ENCODE measurements at places on chromosomes 13 and 19.

DNA sequence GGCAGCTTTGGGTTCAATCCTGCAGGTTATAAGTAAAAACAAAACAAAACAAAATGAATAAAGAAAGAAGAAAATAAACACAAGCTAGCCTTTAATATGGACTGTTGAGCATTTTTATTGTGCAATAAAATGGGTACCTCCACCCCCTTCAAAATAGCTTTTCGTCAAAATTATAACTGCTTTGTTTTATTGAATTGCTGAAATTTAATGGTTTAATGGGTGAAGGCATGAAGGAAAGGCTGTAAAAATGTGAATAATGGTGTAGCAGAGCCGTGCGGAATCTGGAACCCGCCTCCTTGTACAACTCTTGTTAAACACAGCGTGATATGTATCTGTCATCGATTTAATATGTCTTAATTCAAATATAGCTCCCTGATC lies 2.2 kb upstream of the ZIC5 start:
- DNase-seq, result no peak

DNA sequence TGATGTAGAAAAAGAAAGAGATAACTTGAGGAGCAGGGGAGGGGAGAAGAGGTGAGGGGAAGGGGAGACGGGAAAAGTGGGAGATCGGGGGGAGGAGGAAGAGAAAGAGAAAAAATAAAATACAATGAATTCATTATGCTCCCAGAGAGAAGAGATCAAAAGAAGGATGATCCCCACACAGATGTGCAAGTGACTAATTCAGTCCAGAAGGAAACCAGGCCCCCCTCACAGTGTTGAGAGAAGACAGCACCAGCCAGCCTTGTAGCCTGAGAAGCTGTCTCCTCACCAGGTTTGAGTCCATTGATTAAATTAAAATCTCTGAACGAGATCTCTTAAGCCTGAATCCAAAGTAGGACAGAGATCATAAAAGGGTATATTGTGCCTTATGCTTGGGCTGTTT lies 333.7 kb upstream of the NBEA start:
- DNase-seq, result no peak

DNA sequence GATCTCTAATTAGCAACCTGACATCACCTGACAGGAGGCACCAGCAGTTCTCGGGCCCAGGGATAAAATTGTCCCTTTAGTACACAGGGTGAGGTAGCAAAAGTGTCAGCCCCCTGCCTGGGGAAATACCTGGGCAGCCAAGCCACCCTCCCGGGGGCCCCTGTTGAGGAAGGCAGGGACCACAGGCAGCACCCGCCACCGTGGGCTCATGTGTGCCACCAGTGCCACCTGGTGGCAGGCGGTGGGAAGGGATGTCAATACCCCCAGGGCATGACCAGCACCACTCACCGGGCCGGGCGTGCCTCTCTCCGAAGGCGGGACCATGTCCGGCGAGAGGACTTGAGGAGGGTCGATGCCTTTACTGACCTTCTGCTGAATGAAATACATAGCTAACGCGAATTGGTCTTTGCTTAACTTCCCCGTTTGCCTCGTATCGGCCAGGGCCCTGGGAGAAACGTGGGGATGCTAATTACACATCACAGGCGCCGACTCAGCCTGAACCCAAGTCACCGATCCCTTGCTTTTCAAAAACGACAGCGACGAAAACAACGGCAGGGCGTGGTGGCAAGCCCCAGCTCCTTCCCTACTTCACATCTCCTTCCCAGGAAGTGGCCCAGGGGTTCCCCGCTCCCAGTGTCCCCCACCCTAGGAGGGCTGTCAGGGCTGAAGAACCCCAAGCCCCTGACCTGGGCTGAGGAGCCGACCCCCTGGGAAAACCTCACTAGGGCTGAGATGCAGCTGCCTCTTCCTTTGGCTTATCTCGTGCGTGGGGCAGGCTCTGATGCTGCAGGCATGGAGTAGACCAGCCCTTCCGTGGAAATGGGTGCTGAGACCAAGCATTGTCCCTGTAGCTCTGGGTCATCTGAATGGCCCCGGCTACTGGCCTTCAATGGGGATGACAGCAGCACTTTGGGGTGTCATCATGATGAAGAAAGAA lies 53.8 kb downstream of the EPS15L1 start:
- DNase-seq, result peak; percentile 66

DNA sequence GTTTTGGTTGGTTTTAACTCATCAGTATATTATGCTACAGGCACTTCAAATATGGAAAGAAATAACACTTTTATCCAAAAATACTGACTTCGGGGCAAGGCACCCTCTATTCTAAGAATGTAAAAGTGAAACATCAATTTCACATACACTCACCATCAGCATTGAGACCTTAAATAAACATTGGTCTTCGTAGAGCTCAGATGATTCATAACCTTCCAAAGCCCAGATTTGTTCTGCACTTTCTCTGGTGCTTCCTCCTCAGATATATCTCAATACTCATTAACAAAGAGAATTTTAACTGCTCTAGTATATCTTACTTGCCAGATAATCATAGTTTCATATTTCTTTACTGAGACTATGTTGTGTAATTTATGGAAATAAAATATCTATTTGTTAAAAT lies 794.3 kb downstream of the LIG4 start:
- no peak for DNase-seq

GRCh38 chr19:14023404-14024235 lies 4.3 kb upstream of the RLN3 start:
- no peak for DNase-seq

DNA sequence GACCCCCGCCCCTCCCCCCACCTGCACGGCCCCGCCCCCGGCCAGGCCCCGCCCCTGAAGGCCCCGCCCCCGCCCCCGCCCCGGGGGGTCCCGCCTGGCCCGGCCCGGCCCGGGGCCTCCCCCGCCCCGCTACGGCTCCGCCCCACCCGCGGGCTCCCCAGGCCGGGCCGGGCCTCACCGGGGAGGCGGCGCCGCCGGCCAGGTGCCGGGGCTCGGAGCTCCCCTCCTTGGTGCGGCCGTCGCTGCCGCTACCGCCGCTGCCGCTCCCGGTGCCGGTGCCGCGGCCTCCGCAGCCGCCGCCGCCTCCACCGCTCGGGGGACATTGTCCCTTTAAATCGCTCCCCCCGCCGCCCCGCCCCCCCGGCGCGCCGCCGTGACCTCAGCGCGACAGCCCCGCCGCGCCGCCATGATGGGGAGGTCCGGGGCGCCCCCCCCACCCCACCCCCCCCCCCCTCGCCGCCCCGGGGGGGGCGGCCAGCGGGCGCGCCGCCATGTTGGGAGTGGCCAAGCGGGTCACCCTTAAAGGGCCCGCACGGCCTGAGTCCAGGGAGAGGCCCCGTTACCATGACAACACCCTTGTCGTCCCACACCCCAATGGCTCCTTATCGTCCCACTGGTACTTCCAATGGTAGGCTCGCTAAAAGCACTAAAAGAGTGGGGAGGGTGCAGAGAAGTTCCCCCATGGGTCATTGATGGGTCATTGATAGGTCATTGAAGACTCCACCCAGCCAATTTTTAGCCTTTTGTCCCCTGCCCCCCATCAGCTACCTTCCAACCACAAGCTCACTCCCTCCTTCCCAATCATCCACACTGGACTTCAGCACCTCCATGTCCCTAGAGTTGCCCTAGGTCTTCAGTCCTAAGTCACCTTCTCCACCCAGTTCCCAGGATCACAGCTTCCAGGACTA lies at the start of gene WIZ:
Gene WIZ (minus strand): TSS at position 337 of the 908 bp plus-strand sequence. CDS start 1,649 bp downstream, outside the sequence.
- DNase-seq, result peak; percentile 84

- DNase-seq, result no peak
Measured at GRCh38 chr19:48461651-48461981, 6.2 kb downstream of the KCNJ14 start.

DNA sequence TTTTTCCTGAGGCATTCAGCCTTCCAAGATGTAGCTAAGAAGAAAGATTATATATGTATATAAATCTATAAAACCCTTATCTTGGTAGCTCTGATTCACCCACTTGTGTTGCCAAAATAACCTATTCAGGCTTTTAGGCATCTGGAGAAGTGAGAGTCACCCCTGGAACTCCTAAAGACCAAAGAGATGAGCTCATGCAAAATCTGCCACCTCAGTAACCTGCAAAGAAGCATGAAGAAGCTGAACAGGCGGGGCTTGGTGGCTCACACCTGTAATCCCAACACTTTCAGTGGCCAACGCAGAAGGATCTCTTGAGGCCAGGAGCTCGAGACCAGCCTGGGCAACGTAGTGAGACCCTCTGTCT lies 393.7 kb downstream of the FOXO1 start:
- DNase-seq, result no peak

GRCh38 chr13:20359335-20359734 lies 127.2 kb upstream of the GJB6 start:
- DNase-seq, result no peak

GRCh38 chr13:48829536-48829935 lies 146.2 kb upstream of the FNDC3A start:
- DNase-seq, result no peak

DNA sequence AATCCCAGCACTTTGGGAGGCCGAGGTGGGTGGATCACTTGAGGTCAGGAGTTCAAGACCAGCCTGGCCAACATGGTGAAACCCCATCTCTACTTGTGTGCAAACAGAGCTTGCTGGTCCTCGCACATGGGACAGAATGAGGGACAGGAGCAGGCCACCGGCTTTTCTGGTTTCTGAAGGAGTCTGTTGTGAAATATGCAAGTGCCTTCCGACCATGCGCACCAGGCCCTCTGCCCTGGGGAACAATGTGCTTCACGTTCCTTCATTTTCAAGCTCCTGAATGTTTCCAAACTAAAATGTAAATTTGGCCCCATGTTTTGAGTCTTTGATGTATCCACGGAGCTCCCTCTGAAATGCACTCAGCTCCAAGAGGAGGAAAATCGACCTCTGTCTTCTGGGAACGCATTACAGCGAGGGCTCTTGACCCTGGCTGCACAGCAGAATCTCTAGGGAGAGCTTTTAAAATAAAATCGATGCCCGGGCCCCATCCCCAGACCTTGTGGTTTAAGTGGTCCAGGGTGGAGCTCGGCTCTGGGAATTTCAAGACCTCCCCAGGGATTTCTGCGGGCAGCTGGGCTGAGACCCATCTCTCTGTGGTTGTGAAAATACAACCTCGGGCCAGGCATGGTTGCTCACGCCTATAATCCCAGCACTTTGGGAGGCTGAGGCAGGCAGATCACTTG lies 9.3 kb upstream of the ACP4 start:
- DNase-seq, result no peak

DNA sequence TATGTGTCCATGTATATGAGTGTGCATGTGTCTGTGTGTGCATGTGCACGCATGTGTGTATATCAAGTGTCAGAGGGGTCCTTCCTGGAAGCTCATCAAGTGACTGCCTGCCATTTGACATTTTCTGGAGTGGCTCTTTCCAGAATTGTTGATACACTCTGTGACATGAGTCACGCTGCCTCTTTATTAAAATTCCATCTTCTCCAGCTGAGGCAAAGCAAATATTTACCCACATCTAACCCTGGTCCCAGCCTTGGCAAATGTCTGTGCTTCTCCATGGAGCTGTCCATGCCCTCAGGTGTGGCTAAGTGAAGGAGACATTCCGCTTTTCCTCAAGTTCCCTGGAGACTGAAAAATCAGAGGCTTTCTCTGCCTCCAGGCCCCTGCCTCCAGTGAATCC lies 88.2 kb upstream of the MBNL2 start:
- DNase-seq, result no peak

GRCh38 chr19:1274852-1275259 lies 474 bp upstream of the FAM174C start:
- no peak for DNase-seq

GRCh38 chr19:27720155-27720554 lies 1492.8 kb downstream of the UQCRFS1 start:
- DNase-seq, result no peak

DNA sequence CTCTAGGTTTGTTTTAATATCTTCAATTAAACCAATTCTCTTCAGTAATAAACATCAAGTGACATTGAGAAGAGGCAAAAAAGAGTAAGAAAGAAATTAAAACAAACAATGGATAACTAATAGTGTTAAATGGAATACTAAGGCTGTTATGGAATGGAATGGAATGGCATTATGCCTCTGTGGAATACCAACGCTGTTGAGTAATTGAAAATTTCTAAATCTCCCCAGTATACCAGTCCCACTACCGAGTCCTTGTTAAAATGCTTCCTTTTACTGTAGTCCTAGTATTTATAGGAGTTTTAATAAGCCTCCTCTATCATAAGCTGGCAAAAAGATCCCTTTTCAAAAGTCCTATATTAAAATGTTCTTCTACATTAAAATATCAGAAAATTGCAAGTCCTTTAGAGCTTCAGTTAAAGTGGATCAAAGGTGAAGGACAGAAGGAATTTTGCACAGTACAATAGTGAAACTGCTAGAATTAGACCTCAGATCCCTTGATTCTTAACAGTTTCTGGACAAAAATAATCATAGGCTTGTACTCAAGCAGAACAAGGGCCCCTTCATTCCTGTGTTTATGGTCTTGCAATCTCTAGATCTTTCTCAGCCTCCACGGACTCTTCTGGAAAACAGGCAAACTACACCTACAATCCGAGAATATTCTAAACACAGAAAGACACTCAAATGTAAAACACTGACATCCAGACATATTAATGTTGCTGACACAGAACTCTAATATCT lies 128.2 kb downstream of the PCDH9 start:
- no peak for DNase-seq

DNA sequence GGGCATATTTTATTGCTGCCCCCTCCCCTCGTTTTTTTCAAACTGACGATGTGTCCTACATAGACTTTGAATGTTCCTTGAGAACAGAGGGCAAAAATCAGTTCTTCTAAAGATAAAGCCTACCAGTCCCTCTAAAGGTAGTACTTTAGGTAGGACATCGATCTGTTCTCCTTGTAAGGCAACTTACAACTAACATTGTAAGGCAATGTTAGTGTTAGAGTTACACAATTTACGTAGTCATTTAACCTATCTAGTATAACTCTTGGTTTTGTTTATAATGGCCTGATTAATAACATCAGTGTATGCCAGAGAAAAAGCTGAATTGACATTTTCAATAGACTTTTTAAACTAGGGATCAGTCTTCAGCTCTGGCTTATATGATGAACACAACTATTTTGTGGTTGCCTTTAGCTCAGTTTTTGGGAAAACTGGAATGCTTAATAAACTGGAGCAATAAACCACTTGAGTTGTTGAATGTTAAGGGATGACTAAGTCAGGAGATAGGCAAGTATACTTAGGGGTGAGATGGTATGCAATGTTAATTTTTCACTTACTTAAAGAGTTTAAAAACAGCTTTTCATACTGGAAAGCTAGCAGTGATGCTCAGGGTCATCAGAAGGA lies 2.2 kb downstream of the NDFIP2 start:
- DNase-seq, result no peak

DNA sequence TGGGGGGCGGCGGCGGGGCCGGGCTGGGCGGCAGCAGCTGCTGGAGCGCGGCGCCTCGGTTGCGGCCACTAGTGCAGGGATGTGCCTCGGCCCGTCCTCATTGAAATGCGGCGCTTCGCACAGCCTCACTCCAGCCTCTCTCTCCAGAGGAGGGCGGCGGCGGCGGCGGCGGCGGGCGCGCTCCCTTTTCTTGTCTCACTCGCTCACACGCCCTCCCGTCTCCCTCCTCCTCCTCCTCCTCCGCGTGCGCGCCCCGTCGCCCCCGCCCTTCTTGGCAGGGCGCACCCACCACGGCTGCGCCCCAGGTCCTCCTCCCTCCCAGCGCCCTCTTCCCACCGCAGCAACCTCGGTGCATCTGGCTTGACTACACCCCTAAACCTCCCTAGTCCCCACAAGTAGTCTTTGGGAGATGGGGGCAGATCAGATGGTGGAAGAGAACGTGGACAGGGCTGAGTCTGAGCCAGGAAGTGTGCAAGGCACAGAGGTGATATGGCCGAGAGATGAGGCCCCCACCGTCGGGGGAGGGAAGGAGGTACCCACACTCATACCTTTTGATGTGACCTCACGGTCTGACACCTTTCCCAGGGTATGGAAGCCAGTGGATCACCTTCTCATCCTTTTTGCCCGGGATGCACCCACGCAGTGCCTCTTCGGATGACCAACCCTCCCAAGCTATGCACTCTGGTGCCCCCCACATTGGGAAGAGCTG lies at the start of gene DCLK1:
Gene DCLK1 (minus strand): TSS at position 161 of the 709 bp plus-strand sequence.
- DNase-seq, result no peak

- DNase-seq, result no peak
Measured at GRCh38 chr13:109985871-109986450, 199.6 kb upstream of the IRS2 start.

Data from stimulated activated CD4-positive, alpha-beta T cell treated with anti-CD3 and anti-CD28 coated beads, Interleukin-4, amount 100 ng/mL, for 24 hours (primary cell).